ENCODE measurements at places on chromosomes 6 and 20.

DNA sequence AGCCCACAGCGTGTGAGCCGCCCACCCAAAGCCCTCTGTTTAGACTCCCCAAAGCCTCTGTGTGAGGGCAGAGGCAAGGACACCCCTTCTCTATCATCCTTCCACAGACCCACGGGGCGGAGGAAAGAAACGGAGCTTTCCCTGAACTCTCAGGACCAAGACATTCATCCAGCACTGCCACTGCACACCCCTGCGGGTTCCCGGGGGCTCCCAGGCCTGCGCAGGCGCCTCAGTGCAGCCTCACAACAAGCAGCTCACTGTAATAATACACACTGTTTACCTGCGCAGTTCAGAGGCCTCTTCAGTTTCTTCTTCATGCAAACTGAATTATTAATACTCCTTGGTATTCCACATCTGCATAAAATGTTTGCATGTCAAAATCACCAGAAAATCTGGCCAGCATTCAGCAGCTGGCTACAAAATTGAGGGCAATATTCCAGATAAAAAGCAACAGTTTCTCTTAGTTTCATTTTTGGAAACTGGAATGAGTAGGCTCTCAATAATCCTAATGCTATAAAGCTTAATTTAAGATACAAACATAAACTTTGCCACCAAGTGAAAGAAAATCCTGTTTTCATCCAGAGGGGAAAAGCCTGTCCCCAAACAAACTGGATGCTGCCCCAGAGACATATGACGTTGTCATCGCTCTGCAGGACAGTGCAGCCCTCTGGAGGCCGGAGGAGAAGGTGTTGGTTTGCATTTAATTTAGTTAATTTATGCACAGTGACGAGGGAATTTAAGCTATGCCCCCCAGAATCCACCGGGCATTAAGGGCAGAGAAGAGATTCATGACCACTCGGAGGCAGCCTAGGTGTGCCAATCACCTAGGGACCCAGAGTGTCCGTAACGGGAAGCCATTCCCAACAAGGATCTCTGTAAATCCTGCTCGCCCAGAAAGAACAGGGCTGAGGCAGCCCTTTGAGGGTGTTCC is 45.3 kb downstream of the NINL start:
- no peak for DNase-seq

GRCh38 chr20:41142919-41143318 is 5.6 kb downstream of the PLCG1 start:
- DNase-seq = peak; percentile 48

DNA sequence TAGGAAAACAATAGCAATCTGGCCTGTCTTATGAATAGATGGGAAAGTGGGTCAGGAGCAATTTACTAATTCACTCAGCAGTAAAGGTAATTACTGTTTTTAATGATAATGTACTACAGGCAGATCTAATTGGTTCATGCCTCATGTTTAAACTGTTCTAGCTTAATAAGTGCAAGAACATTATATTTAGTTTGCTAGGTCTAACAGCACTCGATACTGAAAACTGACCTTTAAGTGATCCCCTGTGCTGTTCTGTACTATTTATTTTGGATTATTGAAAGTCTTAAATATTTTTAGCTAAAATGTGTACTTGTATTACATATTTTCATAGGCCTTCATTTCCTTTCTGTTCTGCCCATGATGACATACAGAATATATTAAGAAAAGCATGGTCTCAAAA is 998.0 kb upstream of the GJE1 start:
- no peak for DNase-seq

GRCh38 chr20:51607170-51607569 is 64.7 kb upstream of the NFATC2 start:
- DNase-seq = no peak

GRCh38 chr20:58678806-58679205 is 13.8 kb upstream of the NPEPL1 start:
- no peak for DNase-seq

DNA sequence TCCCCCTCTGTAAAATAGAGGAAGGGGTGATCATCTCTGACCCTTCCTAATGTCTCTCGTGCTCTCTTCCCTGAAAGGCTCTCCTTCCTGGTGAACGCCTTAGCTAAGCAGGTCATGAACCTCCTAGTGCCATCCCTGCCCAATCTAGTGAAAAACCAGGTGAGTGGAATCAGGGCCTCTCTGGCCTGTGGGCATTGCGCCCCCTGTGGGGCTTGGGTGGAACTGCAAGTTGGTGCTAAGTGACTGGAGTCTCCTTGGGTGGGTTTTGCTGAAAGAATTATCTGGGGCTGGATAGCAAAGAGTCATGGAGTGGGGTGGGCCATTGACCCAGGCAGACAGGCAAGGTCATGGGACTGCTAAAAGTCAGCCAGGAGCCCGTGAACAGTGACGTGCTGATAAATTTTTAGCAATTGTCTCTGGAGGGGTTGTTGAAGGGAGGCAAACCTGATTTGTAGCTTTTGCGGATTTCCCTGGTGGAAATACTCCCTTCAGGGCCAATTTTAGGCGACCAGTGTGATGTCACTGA is 8.9 kb downstream of the BPIFB1 start:
- peak; percentile 62 for DNase-seq

DNA sequence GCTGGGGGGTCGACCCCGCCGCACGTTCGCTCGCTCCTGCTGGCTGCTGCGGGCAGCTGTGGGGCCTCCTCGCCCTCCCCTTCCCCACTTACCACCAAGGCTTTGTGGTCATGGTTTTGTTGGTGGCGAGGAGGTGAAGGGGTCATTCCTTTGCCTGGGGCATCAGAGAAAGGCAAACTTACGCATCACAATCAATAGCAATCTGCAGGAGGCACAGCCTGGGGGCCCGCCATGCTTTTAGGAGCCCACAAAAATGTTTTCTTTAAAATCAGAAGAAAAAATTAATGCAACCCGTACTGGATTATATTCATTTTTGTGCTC is 137.0 kb downstream of the IMPG1 start:
- DNase-seq = no peak
